RPMI7951 (cell line): ENCODE measurements at places on chromosomes 7 and 10. TPM values are rescaled to one million over a fixed set of nuclear protein-coding genes. Genes with fewer than 3 reads are reported as not detected.

GRCh38 chr10:3481496-3481895, 303.5 kb downstream of the KLF6 start:
- no peak for DNase-seq

DNA sequence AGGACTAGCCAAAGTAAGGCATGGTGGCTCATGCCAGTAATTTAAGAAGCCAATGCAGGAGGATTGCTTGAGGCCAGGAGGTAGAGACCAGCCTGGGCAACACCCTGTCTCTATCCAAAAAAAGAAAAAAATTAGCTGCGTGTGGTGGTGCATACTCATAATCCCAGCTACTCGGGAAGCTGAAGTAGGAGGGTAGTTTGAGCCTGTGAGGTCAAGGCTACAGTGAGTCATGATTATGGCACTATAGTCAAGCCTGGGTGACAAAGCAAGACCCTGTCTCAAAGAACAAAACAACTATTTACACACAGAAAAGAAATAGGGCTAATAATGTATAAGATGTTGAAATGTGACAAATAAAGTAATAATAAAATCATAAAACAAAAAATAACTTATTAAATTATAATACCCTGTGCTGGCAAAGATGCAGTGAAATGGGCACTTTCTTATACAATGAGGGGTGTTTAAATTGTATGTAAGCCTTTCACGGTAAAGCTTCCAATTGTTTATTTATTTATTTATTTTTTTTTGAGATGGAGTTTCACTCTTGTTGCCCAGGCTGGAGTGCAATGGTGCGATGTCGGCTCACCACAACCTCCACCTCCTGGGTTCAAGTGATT, 175.2 kb downstream of the TPST1 start:
- peak; percentile 76 for DNase-seq

DNA sequence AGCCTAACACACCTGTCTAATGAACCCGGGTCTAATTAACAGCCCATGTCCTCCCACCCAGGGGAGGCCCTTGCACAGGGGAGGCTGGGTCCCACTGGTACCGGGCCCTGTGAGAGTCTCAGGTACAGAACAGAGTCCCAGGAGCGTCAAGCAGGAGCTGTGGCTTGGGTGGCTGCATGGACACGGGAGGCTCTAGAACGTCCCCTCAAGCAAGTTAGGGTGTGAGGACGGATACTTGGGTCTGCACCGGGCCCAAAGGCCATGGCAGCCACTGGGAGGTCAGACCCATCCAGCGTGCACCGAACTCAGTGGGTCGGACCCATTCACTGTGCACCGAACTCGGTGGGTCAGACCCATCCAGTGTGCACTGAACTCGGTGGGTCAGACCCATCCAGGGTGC, 309.7 kb downstream of the DNAJB6 start:
- DNase-seq = no peak

Gene CYP51A1
- 66.8 and 78.3 TPM in 2 replicates for total RNA-seq
